ENCODE measurements at places on chromosomes 1 and 21.
A peak's percentile ranks its signal among the peaks of the same experiment; 100 is the strongest.

DNA sequence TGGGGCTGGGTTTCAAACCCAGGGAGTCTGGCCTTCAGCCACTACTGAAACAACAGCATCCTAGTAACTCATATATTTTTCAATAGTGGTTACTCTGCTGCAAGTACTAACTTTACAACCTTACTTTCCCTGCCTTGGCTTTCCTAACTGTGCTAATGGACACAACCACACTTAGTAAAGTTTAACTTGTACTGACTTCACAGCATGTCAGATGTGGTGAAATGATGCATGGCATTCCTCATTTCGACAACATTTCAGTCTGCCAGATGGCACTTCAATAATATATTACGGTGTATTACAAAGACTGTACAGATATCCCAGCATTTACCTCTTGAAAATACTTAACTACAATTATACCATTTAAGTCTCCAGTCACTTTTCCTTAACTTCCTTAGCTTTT, 27.8 kb downstream of the LRRC7 start:
- DNase-seq, result no peak

DNA sequence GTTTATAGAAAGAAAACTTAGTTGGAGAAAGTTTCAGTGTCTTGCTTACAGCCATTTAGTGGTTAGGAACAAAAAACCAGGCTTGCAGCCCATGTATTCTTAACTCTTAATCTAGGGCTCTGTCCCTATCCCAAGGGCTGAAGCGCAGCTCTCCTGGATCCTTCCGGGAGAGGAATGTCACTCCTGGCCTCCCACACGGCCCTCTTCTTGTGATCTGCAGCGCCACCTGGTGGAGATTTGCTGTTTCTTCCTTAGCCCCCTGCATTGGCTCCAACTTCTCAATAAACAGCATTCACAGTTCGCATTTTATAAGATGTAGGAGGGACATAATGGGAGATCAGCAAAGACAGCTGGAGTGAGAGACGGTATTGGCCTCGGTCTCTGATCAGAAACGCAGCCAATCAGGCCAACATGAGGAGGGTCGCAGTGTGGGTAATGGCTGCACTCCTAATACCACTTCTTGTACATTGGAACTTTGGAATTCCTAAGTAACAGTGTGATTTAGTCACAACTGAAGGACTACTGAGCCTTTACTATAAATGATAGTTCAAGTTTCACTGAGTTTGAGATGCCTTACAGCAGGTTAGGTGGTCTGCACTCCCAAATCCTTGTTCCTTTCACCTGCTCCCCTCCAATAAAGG, 283.4 kb downstream of the ASTN1 start:
- DNase-seq, result peak; percentile 49

DNA sequence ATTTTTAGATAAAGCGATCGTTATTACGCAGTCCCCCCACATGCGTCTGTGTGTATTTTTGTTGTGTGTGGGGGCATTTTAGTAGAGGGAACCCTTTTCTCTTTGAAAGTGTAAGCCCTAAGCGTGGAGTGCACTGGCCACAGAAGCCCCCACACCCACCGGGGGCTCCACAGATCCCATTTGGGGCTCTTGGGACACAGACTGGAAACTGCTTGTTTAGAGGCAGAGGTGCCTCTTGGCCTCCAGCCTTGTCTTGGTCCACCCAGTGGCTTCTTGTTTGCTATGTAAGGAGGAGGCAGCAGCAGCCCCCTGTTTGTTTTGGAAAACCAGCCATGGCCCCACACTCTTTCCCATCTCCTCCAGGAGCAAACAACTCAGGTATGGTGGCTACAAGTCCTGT, 42.8 kb downstream of the SLC37A1 start:
- DNase-seq, result no peak

GRCh38 chr1:47460456-47460855, 22.6 kb downstream of the FOXD2 start:
- no peak for DNase-seq

DNA sequence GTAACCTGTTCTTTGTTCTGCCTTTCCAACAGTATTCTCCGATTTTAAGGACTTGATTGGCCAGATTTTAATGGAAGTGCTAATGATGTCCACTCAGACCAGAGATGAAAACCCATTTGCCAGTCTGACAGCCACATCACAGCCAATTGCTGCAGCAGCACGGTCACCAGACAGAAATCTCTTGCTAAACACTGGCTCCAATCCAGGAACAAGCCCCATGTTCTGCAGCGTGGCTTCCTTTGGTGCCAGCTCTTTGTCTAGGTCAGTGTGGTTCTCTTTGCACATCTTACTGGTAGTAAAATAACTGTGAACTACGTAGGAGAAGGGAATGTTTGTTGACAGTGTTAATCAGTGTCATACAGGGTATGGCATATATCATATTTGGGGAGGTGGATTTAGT, 72.7 kb downstream of the UBE4B start:
- peak; percentile 16 for DNase-seq

GRCh38 chr1:47189844-47190508, at the start of gene PDZK1IP1:
Gene PDZK1IP1 (minus strand): TSS chr1:47190036. CDS start chr1:47189932, 104 bp downstream.
- DNase-seq, result peak; percentile 95

DNA sequence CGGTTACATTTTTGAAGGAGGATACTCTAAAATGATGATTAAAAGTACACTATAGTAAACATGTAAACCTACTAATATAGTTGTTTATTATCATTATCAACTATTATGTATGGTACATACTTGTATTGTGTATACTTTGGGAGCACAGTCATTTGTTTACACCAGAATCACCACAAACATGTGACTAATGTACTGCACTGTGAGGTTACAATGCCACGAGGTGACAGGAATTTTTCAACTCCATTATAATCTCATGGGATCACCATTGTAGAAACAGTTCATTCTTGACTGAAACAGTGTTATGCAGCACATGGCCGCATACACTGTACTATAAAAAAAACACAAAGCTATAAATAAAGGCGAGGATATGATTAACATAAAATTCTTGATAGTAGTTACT, 44.3 kb downstream of the GPATCH2 start:
- no peak for DNase-seq

DNA sequence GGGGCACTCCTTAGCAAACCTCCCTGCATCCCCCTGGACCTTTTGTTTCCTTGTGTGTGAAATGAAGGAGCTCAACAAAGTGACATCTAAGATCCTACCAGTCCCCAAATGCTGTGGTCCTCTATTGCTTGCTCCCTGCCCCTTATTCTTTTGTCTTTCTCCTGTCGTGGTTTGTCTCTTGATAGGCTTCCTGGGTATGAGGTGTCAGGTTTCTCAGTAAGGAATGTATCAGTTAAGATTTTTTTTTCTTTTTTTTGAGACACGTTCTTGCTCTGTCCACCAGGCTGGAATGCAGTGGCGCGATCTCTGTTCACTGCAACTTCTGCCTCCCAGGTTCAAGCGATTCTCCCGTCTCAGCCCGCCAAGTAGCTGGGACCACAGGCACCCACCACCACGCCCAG, 16.8 kb downstream of the CNIH3 start:
- no peak for DNase-seq

DNA sequence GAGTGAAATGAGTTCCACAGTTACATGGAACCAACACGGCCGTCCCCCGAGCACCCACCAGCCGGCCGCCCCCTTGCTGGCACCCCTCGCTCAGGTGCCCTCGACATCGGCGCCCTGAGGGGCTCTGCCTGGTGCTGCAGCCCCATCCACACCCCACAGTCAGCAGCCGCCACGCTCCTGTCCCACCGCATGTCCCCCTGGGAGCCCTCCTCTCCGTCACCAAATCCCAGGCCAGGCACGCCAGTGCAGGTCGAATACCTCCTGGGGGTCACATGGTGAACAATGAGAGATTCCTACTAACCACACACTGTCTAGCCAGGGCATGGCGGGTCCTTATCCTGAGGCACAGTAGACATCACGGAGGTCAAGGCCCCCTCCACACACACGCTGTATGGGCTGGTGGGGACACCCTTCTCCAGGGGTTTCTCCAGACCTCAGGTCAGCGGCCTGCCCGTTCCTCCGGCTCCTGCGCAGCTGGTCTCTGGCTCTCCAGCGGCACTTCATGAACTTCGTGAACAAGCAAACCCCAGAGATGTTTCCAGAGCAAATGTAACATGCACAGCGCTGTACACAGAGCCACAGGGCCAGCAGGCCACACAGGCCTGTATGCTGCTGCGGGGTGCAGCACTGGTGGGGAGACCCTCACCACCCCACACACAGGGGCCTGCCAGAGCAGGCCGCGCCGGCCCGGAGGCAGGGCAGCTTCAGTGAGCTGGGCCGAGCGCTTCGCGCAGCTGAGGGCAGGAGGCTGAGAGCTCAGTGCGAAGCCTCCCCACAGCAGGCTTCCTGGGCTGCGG, 21.8 kb downstream of the POFUT2 start:
- no peak for DNase-seq

GRCh38 chr1:63799820-63800219, 26.0 kb downstream of the ROR1 start:
- no peak for DNase-seq

DNA sequence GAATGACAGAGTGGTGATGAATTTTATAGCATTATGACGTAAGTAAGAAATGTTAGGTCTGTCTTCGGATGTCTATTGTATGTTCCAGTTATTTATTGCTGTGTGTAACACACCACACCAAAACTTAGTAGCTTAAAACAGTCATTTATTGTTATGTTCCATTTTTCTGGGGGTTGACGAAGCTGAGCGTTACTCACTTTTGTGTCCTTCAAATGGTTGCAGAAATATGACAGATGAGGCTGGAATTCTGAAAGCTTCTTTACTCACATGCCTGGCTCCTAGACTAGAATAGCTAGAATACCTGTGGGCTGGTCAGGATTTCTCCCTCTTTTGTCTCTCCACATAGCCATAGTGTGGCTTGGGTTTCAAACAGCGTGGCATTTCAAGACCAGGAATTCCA, 62.1 kb upstream of the S1PR1 start:
- DNase-seq, result peak; percentile 22

DNA sequence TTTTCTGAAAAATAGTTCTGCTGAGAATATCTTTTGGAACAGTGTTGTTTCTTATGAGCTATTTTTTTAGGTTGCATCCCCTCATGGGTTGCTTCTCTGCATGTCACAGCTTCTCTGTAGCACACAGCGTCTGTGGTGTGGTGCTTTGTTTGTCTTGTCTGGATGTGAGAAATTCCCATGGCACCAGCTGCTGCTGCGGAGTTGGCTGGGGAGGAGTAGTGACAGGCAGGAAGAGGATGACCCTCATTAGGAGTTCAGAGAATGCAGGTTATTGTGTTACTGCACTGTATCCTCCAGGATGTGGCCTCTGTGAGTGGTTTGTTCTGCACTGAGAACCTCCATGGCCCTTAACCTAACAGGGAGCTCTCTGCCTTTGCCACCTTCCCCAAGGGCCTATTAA, 64.8 kb downstream of the TSEN15 start:
- no peak for DNase-seq

GRCh38 chr21:42343963-42344510, 6.8 kb downstream of the TFF2 start:
- no peak for DNase-seq

DNA sequence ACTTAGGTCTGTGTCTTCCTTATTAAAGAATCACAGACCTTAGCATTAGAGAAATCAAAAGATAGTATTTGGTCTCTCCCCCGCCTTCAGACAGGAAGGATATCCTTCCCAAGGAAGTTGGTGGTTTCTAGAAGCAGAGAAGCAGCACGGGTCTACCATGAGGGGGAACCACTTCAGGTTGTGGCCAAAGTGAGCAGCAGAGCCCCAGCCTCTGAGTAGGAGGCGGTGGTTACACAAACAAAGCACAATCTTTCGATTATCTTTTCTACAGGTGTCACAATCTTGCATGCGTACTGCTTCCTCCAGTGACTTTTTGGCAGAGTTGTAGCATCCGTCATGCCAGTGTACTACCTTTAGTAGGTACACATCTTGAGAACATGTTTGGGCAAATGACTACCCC, 8.8 kb downstream of the PGLYRP4 start:
- DNase-seq, result no peak

- peak; percentile 38 for DNase-seq
Observed at GRCh38 chr1:182146286-182146685, 84.8 kb upstream of the ZNF648 start.

DNA sequence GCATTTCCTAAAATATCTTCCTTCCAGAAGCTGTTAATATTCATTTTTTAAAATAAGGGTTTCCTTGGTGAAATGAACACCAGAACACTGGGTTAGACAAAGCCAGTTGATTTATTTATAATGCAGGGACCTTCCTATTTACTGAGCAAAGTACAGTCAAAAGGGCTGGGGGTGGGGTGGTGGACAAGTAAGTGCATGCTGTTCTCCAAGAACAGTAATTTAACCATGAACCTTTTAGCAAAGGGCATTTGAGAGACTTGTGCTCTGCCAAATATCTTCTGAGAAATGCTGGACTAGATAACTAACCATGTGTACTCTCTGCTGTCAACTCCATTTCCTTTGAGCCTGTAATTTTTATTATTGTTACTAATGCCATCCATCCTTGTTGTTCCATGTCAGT, 100.2 kb downstream of the OMA1 start:
- DNase-seq, result no peak

- DNase-seq, result no peak
Observed at GRCh38 chr21:36149788-36150711, 6.6 kb upstream of the DOP1B start.

GRCh38 chr1:89383185-89383584, 19.3 kb downstream of the GBP6 start:
- DNase-seq, result no peak

DNA sequence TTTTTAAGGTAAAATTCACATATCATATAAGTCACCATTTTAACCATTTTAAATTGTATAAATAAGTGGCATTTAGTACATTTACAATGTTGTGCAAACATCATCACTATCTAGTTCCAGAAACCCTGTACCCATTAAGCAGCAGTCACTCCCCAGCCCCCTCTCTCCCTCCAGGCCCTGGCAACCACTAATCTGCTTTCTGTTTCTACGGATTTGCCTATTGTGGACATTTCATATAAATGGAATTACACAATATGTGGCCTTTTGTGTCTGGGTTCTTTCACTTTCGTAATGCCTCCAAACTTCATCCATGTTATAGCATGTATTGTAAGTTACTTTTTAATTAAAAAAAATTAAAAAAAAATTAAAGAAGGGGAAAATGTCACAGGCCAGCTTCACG, 58.0 kb upstream of the RAB3GAP2 start:
- no peak for DNase-seq

DNA sequence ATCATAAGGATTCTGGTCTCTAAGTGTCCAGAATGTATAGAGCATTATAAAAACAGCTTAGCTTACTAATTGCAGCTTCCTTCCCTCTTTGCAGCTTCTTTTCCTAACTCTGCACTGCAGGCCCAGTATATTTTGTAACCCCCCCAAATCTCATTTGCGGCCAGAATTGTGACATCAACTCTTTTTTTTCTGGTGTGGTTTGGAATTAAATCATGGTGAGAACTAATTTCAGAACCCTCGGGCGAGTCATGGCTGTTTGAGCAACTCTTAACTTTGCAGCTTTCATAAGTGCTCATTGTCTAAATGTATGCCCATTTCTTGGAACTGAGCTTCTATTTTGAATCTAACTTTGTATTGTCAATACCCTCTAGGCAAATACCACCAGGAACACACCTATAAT, 187.4 kb downstream of the CYYR1 start:
- peak; percentile 73 for DNase-seq

Data from bronchial epithelial cell (primary cell).